ENCODE measurements at places on chromosomes 11 and 22.

- no peak for DNase-seq
Measured at GRCh38 chr22:27628891-27629631, 172.5 kb downstream of the MN1 start.

GRCh38 chr11:77109236-77110019 is 6.8 kb downstream of the OMP start:
- no peak for DNase-seq

- DNase-seq = no peak
Measured at GRCh38 chr22:48663297-48663696, 1164.4 kb downstream of the BRD1 start.

DNA sequence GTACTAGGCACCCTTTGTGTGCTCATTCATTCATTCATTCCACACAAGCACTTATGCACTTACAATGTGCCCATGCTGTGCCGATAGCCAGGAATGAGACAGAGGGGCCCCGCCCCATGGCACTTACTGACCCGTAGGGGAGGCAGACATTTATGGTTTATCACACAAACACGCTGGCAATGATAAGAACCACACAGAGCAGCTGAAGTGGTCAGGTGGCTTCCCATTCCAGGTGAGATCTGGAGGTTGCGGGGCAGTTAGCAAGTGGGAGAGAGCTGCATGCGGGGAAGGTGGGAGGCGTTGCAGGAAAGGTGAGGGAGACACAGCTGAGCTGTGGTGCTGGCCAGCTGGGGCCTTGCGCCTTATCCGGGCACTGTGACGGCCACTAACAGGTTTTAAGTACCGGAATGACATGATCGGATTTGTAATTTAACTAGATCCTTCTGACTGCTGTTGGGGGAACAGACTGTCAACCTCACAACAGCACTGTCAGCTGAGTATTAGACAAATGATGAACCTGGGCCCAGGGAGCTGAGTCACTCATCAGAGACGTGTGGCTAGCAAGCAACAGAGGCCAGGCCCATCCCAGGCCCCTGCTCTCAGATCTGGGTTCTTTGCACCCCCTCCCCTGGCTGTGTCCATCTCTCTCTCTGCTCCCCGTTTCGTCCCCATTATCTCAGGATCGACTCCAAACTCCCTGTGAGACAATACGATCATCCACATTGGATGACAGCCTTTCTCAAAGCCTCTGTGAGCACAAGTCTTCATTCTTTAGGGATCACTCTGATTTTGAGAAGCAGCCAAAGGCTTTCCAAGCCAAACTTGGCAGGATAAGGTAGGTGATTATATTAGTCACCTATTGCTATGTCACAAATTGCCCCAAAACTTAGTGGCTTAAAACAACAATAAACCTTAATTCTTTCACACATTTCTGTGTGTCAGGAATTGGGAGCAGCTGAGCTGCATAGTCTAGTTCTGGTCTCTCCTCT is 28.4 kb downstream of the RASD2 start:
- DNase-seq = no peak

DNA sequence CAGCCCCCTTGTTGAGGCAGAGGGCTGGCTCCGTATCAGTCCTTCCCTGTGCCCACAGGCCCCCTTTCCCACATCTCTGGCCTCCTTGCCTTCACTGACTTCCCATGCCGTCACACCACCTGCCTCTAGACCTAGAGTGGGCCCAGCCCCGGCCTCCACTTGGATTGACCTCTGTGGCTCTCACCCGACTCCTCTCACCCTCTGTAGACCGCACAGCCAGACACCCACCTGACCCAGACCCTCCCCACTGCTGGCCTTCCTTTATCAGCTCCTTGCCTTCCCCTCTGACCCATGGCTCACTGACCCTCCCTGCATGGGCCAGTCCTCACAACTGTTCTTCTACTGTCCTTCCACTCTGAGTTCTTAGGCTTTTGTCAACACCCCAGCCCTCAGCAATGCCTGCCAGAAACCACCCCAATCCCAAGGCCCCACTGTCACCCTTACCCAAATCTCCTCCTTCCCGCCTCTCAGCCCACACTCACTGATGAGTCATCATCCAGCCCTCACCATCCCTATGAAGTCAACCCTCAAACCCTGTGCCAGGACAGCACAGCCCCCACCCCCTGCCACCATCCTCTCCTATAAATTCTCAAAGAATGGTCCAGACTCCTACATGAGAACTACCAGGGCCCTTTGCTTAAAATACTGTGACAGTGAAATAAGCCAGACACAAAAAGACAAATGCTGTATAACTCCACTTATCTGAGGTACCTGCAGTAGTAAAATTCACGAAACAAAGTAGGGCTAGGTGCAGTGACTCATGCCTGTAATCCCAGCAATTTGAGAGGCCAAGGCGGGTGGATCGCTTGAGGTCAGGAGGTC is 53.4 kb downstream of the SCGB1A1 start:
- no peak for DNase-seq

- DNase-seq = no peak
Measured at GRCh38 chr11:120339394-120339890, 3.2 kb downstream of the ARHGEF12 start.

DNA sequence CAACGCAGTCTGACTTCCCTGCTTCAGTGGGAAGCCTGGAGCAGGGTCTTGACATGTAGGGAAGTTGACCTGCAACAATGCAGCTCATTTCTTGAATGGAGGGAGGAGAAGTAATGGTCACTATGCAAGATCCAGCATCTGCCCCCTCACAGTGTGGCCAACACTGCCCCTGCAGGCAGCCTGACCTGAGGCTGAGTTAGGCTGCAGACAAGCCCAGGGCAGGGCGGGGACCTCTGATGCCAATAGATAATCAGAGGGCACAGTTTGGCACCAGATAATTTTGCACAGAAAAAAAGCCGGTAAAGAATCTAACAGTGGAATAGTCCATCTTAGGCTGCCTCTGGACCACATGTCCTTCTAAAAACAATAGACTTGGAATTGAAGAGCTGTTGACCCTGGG is 182.3 kb downstream of the DSCAML1 start:
- no peak for DNase-seq

GRCh38 chr11:35546317-35546716 is 20.9 kb upstream of the PAMR1 start:
- DNase-seq = no peak

- DNase-seq = no peak
Measured at GRCh38 chr11:2382936-2383851, 6.1 kb downstream of the CD81 start.

DNA sequence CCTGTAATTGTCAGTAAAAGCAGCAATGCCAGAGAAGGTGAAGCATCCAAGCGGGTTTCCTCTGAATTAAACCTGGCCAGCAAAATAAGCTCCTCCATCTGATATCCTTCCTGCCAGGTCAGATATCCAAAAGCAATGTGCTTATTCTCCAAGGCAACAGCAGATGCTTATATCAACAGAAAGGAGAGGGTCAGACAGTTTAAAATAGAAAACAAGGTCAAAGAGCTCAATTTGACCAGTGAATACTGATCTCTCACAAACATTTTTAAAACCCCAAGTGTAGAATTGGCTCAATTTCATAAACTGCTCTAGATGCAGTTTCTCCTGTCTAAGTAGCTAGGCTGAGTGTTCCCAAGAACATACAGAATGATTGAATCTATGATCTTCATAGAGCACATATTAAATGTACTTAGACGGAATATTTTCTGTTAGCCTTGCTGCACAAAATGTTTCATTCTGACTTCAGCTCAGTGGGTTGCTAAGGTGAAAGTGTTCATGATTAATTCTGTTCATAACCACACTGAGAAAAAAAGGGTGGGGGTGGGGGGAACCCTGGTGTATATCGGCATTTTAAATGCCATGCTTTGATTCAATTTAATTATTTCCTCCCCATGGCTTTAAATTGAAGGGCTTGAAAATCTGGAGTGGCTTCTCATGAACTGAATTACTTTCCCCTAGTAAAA is 174.2 kb upstream of the ARHGAP20 start:
- DNase-seq = no peak

DNA sequence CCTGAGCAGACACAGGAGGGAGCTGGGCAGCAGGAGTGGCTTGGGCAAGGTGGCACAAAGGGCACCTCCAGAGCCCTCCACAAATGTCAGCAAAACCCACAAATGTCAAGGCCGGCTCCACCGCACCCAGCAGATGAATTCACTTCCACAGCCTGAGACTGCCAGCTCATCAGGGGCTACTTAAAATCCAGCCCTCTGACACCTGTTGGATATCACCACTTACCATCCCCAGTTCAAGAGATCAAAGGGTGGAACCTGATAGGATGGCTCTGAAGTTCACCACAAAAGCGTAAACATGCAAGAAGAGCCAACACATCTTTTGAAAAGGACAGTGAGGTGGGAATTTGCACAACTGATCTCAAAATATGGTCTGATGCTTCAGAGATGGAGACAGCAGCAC is 168.6 kb upstream of the GRK3 start:
- no peak for DNase-seq

- no peak for DNase-seq
Measured at GRCh38 chr11:94857337-94857736, 89.2 kb downstream of the AMOTL1 start.

DNA sequence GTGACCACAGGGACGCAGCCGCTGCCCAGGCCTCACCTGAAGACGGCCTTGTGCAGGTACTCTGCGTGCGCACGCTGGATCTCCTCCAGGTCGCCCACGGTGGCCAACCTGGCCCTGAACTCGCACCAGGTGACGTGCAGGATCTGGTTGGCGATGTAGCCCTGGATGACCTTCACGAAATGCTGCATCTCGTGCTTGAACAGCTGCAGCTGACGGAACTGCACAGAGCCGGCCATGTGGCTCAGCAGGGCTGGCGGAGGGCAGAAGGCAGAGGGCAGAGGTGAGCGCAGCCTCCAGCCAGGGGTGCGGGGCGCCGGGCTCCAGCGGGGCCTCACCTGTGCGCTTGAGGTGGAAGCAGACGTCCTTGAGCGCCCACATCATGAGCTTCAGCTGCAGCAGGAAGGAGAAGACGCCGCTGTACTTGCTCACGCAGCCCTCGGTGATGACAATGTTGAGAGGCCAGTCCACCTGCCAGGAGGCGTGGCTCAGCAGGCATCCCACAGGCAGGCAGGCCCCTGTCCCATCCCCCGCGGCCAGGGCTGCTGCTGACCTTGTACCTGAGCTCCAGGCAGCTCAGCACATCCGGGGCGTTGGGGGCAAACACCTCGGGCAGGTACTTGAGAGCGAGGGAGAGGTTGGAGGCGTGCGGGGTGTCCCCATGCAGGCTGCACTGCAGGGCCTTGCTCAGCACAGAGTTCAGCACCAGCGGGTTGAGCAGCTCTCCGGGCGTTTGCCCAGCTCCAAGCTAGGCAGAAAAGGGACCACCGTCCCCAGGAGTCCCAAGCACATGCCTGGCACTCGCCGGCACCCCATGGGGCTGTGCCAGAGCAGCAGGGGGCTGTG is 17.6 kb downstream of the SELENOO start:
- no peak for DNase-seq

GRCh38 chr11:30608534-30608933 is 22.4 kb upstream of the MPPED2 start:
- no peak for DNase-seq

DNA sequence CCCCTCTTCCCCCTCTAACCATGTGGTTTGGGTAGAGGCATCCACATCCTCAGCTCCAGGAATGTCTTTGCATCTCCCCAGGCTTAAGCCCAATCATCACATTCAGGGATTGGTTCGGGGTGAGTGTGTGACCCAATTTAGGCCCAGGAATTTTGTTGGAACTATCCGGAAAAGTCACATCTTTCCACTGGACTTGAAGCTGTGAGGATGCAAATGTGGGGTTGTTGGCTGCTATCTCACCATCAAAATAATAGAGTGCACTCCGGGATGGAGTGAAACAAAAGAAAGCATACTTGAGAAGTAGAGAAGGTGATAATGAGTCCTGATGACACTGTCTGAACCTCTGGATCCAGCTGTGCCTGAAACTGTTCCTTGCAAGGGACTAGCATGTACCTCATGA is 33.8 kb upstream of the OLFML1 start:
- DNase-seq = no peak

- no peak for DNase-seq
Measured at GRCh38 chr11:78298291-78298771, 109.6 kb downstream of the USP35 start.

GRCh38 chr11:44539971-44540370 is 25.5 kb upstream of the CD82 start:
- no peak for DNase-seq

GRCh38 chr22:47810505-47811500 is 1048.4 kb downstream of the TBC1D22A start:
- no peak for DNase-seq

- DNase-seq = no peak
Measured at GRCh38 chr11:57426439-57426928, 437 bp downstream of the SLC43A3 start.

DNA sequence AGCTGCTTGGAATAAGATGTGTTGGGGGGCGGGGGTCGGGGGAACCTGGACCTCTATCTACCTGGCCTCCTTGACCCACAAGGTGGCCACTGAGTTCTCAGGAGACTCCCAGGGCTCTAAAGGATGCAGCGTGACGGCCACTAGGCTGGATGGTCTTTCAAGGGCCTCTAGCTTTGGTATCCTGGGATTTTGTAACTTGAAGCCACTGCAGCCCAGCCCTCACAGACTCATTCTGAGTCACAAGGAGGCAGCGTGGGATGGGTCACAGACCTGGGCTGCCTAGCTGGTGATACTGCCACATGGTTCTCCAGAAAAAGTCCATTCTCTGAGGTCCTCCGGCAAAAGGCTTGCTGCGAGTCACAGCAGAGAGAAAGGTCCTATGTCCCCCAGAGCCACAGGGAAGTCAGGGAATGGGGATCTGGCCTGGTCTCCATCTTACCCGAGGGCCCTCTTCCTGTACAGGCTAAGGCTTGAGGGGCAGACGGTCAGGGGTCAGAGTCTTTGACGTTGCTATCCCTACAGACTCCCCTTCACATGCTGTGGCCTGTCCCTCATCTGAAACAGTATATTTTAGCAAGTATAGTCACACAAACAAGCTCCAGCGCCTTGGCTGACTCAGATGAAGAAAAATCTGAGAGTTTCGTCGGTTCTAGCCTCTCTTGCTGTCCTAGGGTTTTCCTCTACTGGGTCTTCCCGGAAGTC is 52.4 kb downstream of the KCNC1 start:
- no peak for DNase-seq

DNA sequence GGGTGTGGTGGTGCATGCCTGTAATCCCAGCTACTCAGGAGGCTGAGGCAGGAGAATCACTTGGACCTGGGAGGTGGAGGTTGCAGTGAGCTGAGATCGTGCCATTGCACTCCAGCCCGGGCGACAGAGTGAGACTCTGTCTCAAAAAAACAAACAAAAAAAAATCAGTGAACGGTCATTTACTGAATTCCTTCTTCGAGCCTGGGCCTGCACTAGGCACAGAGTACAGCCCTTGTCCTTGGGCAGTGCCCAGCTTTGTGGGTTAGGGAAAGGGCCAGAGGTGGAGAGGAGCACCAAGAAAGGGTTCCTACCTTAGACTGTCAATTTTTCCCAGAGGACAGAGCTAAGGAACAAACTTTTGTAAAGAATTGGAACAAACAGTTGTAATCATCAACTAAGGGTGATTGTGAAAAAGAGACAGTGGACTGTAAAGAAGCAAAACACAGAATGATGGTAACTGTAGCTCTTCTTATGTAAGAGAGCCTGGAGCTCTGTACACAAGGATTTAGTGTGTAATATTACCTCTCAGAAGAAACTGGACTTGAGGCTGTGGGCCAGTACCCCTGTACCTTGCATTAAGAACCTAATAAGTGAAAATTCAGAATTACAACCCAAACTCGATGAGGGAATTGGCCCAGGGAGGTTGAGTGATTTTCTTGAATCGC is 10.8 kb downstream of the GVQW3 start:
- no peak for DNase-seq

GRCh38 chr11:1924181-1924580 is 4.7 kb downstream of the TNNT3 start:
- no peak for DNase-seq

- DNase-seq = no peak
Measured at GRCh38 chr11:79108851-79109250, 332.0 kb downstream of the TENM4 start.

All from CD4-positive, alpha-beta T cell treated with Interleukin-1 beta for 1 hour (primary cell).